ENCODE measurements at places on chromosomes 3 and 15.

- DNase-seq = no peak
Observed at GRCh38 chr15:41979493-41980266, 7.3 kb upstream of the EHD4 start.

DNA sequence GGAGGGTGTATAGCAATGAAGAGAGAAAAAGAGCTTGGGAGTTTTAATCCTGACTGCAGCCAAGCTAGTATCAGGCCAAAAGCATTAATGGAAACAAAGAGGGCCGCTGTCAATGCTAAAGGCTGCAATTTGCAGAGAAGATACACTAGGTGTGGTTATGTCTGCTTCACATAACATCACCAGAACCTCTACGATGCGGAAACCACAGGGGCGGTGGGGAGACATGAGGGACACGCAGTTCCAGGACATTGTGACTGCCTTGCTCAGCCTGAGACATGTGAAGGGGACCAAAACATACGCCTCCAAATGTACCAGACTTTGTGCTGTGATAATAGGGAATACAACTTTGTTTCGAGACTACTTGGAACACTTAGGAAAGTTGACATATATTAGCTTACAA, 88.4 kb downstream of the APBA2 start:
- DNase-seq = peak; percentile 53

GRCh38 chr3:178257491-178257890, 278.7 kb upstream of the KCNMB2 start:
- DNase-seq = no peak

DNA sequence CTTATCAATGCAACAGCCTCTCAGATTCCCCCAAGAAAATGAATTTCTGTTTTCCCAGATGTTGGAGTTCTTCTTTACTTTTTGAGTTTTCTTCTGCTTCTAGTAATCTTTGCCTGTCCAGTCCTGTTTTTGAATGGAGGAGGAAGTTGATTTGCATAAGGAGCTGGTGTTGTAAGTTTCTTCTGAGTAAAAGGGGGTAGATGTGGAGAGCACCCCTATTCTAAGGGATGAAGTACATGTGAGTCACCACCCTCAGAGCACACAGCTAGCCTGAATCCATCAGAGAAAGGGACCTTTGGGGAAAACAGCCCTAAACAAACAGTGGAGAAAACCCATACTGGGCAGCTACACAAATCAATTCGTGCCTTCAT, 34.5 kb downstream of the ACAA1 start:
- DNase-seq = no peak

GRCh38 chr3:42037318-42037945, 53.7 kb upstream of the TRAK1 start:
- DNase-seq = no peak

- peak; percentile 83 for DNase-seq
Observed at GRCh38 chr15:45448066-45448915, 69.9 kb upstream of the GATM start.

GRCh38 chr3:181278468-181279238, 289.1 kb upstream of the DNAJC19 start:
- no peak for DNase-seq

GRCh38 chr3:56980798-56981390, 79.6 kb upstream of the SPATA12 start:
- DNase-seq = peak; percentile 68

DNA sequence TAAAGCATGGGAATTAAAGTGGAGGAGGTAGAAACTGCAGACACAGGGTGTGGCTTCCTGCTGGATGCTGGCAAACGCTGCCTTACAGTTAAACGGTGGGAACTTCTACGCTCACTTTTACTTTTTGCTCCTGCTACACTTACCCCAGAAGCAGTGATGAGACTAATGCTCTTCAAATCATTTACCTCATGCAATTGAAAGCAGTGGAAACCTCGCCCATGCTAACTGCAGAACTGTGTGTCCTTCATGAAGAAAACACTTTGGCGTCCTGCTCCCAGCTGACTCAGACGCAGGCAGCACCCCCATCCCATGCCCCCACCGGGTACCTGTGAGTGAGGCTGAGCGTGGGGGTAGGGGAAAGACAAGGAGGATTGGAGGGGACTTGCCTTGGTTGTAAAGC, 31.8 kb downstream of the UPK1B start:
- no peak for DNase-seq

DNA sequence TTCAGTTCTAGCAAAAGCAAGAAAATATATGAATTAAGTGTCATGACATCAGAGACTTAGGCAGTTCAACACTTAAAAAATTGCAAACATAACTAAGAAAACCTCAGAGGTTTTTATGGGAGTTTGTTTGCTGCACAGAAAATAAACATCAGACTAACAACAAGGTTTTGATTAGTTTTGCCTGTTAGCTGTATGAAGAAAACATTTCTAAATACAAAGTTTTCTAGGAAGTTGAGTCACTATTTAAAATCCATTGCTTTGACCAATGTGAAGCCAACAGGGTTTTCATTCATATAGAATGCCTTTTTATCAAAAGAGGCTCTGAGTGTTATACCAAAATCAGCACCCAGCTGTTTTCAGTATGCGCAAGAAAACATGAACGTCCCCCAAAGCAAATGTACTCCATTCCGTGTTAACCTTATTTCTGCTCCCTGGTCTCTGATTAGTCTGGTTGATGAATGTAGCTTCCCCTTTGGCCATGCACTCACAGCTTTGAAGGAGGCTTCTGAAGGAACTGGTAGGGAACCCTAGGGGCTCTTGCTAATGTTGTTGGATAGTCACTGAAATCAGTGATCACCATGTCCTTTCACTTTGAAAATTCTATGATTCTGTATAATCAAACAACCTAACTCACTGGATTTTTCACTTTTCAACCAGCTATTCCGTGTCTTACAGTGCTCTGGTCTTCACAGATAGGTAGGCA, 89.6 kb upstream of the TSEN2 start:
- no peak for DNase-seq

GRCh38 chr3:192957441-192958021, 39.9 kb upstream of the MB21D2 start:
- DNase-seq = peak; percentile 64
